ENCODE measurements at places on chromosomes 7 and 10.
A peak's percentile ranks its signal among the peaks of the same experiment; 100 is the strongest.

DNA sequence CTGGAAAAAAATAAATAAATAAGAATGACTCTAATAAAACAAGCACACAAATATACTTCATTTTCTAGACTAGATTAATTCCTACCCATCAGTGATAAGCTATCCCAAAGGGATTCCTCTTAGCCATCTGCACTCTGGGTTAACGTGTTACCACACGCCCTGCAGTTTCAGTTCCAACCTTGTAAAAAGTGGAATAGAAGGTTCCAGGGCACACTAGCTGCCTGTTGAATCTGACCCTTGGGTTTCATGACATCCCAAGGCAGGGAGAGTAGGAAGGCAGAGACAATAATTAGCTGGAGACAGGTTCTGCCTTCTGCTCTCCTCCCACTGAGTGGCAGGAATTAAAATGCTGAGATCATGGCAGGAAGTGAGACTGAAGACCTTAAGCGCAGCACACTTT lies 33.5 kb downstream of the SLC37A3 start:
- no peak for DNase-seq

- no peak for DNase-seq
Observed at GRCh38 chr7:95925236-95925635, 152.9 kb downstream of the DYNC1I1 start.

DNA sequence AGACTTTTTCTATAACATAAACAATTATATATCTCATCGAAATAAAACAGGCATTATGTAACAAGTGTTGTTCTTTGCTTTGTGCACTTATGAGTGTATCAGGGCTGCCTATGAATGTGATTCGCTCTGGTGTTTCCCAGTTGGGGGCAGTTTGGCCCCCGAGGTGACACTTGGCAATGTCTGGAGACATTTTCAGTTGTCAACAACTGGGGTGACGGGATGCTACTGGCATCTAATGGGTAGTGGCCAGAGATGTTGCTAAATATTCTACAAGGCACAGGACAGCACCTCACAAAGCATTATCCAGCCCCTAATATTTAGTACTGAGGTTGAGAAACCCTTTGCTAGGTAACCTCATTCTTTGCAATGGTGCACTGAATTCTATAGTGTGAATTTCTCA lies 83.3 kb downstream of the PLCE1 start:
- DNase-seq, result no peak

DNA sequence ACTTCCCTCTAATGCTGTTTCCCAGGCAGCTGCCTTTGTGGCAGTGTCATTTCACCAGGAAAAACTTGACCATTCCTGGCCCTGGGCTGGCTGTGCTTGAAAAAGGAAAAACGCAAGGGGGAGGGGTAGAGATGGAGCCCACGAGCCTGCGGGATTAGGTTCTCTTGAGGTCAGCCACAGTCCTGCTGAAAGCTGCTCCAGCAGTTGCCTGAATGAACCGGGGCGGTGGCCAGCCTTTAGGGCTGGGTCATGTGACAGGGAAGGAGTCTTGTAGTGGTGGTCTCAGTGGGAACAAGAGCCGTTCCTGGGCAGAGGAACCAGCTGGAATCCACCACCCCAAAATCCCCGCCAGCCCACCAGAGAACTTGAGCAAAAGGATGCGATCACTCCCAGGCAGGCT lies 51.2 kb upstream of the LRRC4 start:
- no peak for DNase-seq

DNA sequence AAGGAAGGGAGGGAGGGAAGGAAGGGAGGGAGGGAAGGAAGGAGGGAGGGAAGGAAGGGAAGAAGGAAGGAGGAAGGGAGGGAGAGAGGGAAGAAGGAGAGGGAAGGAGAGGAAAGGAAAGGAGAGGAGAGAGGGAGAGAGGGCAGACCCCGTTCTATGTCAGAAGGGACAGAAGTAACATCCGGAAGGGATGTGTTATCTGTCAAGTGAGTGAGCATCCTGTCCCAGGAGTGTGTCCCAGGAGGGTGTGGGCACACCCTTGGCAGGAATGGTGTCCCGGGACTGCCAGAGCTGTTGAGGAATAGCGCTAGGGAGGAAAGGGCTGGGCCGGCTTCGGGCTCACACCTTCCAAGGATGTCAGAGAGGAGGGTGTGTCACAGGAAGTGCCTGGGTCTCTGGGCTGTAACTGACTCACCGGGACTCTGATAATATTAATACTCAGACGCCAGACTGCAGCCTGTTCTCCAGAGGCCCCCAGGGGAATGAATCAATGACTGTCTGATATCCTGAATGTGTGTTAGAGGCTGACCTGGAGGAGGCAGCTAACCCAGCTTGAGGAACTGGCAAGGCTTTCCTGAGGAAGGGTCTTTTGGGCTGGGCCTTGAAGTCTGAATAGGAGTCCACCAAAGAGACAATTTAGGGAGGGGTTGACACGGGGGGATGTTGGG lies 125.6 kb upstream of the TNRC18 start:
- DNase-seq, result no peak

- no peak for DNase-seq
Observed at GRCh38 chr7:114645451-114645850, 230.8 kb downstream of the FOXP2 start.

DNA sequence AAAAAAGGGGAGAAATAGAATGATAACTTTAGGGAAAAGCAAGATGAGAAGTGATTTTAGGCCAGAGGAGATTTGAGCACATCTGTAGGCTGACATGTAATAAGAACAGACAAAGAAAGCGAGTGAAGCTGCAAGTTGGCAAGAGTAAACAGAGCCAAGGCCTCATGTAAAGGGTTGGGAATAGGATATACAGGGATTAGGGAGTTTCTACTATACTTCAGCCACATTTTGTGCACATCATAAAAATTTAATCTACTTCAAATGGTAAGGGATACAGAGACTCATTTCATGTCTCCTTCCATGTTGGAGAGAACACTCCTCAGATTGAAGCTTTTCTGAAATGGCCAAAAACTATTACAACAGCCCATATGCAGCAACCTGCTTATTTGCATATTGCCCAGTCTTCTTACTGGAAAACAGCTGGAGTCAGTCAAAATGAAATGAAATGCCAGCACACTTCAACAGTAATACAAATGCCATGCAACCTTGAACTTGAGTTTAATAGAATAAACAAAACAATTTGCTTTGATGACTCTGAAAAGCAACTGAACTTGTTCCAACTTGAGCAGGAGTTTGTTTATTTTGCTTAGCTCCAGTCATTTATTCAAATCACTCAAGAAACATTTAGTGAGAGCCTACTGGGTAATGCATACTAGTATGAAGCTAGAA lies 49.9 kb downstream of the NRCAM start:
- no peak for DNase-seq

DNA sequence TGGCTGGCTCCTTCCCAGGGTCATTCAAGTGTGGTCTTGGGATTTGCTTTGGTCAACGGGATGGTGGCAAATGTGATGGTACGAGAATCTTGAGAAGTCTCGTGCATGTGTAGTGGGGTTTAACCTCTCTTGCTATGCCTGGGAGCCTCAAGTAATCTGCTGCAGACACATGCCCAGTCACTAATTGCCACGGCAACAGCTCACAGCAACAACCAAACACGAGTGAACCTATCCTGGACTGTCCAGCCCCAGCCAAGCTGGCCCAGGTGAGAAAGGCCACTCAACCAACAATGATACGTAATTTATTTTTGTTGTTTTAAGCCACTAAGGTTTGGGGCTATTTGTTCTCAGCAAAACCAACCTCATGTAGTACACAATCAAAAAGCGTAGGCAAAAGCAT lies 38.1 kb upstream of the DDC start:
- no peak for DNase-seq

GRCh38 chr7:1558181-1558811 lies 2.3 kb upstream of the TMEM184A start:
- peak; percentile 92 for DNase-seq

- DNase-seq, result no peak
Observed at GRCh38 chr10:25084447-25084846, 68.0 kb downstream of the THNSL1 start.

- no peak for DNase-seq
Observed at GRCh38 chr10:1003884-1004670, 15.8 kb downstream of the GTPBP4 start.

- no peak for DNase-seq
Observed at GRCh38 chr7:130420943-130421578, 19.8 kb downstream of the CEP41 start.

DNA sequence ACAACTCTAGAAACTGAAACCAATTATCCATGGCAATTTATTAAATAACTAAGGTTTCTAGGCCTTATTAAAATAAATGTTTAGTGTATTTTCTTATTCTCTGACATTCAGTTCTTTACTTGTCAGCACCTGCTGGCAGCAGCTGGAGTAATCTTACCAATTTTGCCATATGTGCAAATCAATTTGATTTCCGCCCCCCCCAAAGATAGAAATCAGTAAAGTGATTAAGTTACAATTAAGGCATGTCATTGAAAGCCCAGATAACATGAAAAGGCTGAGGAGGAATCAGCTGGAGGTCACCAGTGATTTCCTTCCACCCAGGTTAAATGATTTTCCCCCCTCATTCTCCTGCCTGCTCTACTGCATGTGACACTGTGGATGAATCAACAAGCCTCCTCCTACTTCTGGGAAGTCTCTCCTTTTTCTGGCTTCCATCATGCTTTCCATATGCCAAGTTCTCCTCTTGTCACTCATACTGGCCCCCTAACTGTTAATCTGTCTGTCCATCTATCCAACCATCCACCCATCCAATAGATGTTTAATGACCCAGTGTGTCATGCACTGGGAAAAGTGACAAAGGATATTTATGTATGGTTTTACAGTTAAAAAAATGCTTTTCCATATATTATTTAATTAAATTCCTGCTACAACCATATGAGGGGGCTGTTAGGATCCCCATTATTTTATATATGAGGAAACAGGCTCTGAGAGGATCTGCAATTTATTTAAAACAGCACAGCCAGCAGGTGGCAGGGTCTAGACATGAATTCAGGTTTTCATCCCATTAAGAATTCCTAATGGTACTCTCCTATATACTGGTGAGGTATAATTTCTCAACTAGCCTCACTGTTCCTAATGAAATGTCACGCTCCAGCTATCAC lies 116.5 kb downstream of the ATXN7L1 start:
- peak; percentile 40 for DNase-seq

GRCh38 chr7:120876922-120877321 lies 19.0 kb upstream of the TSPAN12 start:
- no peak for DNase-seq

DNA sequence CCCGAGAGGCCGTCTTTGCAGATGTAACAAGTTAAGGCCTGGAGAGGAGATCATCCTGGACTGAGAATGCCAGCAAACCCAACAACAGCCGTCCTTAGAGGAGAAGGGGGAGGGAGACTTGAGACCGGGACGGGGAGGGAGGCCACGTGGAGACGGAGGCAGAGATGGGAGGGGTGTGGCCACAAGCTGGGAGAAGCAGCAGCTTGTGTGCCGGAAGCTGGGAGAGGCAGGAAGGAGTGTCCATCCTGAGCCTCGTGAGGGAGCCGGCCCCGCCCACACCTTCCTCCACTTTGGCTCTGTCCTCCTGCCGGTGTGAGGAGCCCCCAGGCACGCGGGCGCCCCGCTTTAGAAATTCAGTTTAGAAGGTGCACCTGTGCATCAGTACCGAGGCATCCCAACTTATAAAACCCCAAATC lies 95.7 kb downstream of the DNAJB6 start:
- DNase-seq, result no peak

- no peak for DNase-seq
Observed at GRCh38 chr7:44469461-44470134, 20.9 kb downstream of the NUDCD3 start.

DNA sequence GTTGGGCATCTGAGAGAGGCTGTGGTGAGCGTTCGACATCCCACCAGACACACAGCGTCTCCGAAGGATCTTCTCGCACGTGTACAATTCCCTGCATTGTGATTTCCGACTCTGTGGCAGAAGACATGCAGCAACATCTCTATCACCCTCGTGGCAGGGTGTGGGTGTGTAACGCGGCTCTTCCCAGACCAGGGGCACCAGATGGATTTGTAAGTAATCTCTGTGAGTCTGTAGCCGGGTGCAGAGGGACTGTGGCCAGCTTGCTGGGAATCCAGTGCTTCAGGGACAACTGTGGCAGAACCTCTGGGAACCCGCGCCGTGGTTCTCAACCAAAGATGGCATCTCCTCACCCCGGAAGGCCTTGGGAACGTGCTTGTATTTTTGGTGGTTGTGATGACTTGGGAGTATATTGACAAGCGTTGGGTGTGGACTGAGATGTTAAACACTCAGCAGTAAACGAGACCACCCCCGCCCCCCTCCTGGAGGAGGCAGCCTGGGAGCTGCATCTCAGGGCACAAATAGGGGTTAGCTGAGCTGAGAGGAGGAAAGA lies 21.2 kb downstream of the FOXL3 start:
- DNase-seq, result no peak
